ENCODE measurements at places on chromosomes 2 and 18.

- DNase-seq, result no peak
Measured at GRCh38 chr2:171237751-171238505, 77.2 kb upstream of the TLK1 start.

- DNase-seq, result no peak
Measured at GRCh38 chr2:177625744-177626650, 233.4 kb downstream of the AGPS start.

DNA sequence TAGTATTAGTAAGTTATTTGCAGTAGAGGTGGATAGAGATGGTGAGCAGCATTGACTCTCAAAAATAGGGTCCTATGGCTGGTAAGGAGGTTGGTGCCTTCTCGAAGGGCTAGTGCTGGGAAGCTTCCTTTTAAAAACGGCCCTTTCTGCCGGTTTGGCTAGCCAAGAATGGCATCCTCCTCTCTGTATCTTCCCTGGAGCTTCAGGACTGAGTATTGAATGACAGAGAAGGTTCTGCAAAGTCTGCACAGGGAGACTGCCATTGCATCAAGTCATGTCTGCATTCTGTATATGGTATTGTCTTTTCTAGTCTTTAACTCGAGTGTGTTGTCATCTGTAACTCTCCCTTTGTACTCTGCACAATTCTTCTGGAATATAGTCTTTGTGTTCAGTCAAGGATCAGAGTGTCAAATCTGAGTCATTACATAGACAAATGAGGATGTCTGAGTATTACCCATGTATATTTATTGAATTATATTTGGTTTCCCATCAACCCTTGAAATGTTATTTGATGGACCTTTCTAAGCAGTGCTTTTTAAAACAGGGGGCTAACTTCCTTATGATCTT lies 1.1 kb downstream of the LDLRAD4 start:
- no peak for DNase-seq

DNA sequence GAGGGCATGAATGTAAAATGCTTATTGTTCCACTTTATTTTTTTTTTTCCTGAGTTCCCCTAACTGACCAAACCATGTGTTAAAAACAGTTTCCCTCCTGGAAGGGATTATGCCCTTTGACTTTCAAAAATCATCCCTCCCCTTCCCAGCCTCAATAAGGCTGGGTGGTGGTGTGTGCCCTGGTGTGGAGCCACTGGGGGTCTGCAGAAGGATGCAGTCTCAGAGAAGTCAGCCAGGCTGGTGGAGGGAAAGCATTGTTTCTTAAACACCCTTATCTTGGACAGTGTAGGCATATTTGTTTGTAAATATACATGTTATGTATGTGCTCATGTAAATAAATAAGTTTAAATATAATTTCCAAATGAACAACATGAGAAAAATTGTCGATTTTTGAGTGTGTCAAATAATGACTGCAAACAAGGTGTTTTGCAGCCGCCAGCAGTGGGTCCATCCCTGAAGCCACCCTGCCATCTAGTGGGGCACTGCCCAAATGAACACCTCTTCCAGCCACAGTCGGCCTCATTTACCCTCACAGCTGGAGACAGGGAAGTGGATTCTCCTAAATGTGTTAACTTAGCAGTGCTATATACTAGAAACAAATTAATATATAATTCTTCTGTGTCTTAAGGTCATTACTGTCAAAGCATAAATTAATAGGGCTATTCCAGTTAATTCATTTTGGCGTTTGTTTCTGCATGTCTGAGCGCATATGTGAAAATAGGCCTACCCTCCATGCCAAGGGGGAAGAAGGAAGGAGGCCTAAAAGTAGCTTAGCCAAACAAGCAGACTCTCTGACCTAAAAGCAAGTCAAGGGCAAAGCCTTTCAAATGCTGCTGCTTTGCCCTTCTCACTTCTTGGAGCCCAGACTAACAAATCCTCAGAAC lies 209.6 kb upstream of the PIK3C3 start:
- DNase-seq, result peak; percentile 22

DNA sequence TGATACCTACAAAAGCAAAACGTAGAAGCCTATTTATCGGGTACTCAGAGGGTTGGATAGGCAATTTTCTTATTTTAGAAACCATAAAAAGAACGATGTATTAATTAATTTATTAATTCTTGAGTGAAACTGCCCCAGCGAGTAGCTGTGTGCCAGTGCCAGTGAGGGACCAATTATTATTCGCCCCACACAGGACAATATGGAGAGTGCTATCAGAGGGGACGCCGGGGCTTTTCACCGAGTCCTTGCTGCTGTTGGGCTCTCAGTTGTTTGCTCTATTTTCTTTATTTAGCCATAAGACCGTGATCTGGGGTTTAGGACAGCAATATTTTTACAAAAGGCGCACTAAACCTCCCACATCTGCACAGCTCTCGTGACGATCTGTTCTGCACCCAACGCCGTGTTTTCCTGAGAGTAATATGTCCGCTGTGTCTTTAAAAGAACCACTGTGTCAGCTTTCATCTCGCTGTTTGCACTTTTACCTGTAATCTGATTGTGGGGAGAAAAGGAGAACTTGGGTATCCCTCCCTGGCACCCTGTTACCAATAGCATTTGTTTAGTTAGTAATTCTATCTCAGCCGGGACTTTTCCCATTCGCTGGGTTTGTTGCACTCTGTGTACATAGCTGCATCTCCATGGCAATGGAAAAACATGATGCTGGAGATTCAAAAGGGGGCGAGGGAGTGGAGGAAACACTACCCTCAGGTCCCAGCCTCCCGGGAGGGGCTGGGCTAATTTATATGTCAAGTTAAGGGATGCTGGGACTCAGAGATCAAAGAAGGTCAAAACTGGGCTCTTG lies 30.1 kb upstream of the ZNF516 start:
- no peak for DNase-seq

DNA sequence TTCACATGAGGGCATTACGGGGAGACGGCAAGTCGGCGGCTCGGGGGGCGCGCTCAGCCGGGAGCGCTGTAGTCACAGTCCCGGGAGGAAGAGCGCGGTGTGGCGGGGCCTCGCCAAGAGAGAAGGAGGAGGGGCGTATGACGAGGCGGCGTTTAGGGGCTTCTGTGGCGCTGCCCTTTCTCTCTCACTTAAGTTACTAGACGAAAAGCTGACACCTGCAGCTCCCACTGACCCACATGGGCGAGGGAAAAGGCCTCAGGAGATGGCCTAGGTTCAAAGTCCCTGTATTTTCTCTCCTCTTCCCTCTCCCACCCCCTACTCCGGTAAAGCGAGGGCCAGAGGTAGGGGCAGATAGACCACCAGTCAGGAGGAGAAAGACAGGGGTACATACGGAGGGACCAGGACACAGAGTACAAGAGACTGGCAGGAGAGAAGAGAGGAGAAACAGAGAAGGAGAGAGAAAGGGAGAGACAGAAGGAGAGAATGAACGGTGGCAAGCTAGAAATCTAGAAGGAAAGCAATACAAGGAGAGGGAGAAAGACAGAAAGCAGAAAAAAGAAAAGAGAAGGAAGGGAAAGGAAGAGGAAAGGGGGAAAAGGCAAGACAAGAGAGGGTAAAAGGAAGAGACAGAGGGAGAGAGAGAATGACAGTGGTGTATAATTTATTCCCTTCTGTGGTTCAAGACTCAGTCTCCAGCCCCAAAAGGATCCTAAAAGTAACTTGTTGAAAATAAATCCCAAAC lies 3.8 kb downstream of the SIX2 start:
- no peak for DNase-seq

- no peak for DNase-seq
Measured at GRCh38 chr2:98702127-98702802, 28.7 kb downstream of the MGAT4A start.

DNA sequence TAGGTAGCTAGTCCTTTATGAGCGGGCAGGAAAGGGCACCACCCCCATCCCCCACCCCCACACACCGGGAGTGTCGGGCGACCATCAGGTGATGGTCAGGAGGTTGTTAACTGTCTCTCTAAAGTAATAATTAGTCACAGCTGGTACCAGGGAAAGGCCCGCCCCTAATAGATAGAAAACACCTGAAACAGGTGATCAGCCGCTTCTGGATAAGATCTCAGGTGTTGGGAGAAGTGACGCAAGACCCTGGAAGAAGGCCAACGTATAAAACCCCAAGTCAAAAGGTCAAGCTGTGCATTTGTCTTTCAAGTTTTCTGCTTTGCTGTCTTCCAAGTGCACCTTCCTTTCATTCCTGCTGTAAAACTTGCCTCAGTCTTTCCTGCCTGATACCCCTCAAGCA lies 59.6 kb upstream of the LINC00305 start:
- no peak for DNase-seq

DNA sequence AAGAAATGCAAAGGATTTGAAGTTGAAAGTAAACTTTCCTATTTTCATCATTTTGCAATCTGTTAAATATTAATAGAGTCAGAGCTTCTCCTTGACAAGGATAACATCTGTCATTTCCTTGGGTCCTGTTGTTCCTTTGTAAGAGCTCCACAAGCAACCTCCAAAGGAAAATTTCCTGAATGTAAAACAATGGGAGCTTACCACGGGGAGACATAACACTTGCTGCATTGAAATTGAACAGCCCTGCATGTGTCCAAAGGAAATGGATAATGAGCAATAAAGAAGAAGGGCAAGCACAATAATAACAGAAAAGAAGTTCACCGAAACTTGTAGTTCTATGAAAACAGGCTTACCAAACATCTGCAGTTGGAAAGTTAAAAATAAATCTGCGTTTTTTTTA lies 42.0 kb upstream of the SCG2 start:
- DNase-seq, result no peak

GRCh38 chr18:30016179-30016578 lies 1026.4 kb downstream of the DSC3 start:
- no peak for DNase-seq

DNA sequence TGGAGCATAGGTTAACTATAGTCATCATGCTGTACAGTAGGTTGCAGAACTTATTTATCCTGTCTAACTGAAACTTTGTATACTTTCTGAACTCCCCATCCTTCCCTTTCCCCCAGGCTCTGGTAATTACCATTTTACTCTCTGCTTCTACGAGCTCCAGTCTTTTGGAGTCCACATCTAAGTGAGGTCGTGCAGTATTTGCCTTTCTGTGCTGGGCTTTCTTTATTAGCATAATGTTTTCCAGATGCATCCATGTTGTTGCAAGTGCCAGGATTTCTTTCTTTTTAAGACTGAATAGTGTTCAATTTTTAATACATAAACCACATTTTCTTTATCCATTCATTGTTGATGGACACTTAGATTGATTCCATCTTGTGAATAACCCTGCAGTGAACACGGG lies 464.1 kb downstream of the TGIF1 start:
- no peak for DNase-seq
